ENCODE measurements at places on chromosomes 1 and 21. TPM values are rescaled to one million over a fixed set of nuclear protein-coding genes. Genes with fewer than 3 reads are reported as not detected.

DNA sequence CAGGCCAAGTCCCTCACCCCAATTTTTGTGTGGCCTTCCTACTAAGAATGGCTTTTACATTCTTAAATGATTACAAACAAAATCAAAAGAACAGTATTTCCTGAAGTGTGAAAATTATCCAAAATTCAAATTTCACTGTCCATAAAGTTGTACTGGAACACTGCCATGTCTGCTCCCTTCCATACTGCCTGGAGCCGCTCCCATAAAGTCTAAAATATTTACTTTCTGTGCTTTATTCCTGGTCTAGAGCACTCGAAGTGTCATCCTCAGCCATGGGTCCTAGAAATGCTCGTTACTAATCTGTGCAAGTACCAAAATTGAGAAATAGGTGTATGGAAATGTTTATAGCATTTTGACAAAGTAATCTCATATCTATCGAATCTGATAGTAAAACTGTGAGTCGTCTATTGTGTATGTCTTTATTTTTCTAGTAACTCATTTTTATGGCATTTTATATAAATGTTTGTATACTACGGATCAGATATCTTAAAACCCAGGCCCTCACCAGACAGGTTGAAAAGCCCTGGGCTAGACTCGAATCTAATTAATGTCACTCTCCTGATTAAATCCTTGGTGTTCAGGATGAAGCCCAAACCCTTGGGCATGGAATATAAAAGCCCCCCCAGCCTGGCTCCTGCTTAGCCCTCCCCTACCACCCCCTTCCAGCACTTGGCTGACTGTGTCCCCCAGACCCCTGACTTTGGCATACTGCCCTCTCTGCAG is 4.9 kb downstream of the LBR start:
- no peak for DNase-seq
- H3K27ac ChIP-seq = no peak overlapping the region
- peaks cover 31% of the 10 kb centered on the region for H3K4me1 ChIP-seq
- H3K27me3 ChIP-seq = no peaks in the 10 kb centered on the region

- H3K4me3 ChIP-seq = no peak overlapping the region
- no peak for DNase-seq
Observed at GRCh38 chr1:39995973-39996393, 41.0 kb downstream of the MFSD2A start.

- DNase-seq = no peak
- H3K27ac ChIP-seq = no peak overlapping the region
- no peaks in the 10 kb centered on the region for H3K27me3 ChIP-seq
Observed at GRCh38 chr1:182249201-182249676, 142.4 kb downstream of the GLUL start.

SYTL1 gene
- total RNA-seq = 142 TPM
